Purkinje cell (primary cell): ENCODE measurements at places on chromosomes 3 and 15. TPM values are rescaled to one million over a fixed set of nuclear protein-coding genes. Genes with fewer than 3 reads are reported as not detected.

Gene DISP2
- polyA plus RNA-seq, result 12.3 and 15.7 TPM in 2 replicates

Gene GOLGA8A
- polyA plus RNA-seq, result 32.5 and 35.7 TPM in 2 replicates

Gene SLC12A1
- 3.5 and 6.7 TPM in 2 replicates for polyA plus RNA-seq

Gene SQOR
- 1.1 TPM in 1 of 2 replicates, not detected in the other for polyA plus RNA-seq

Gene TLR9
- not detected in 2 replicates for polyA plus RNA-seq

Gene GUCA1C
- polyA plus RNA-seq, result not detected in 2 replicates

Gene PLA2G4E
- polyA plus RNA-seq, result 0.07 and 0.13 TPM in 2 replicates

Gene ACSBG1
- polyA plus RNA-seq, result 3.7 and 3.8 TPM in 2 replicates

Gene MEIS2
- polyA plus RNA-seq, result 1.1 TPM in 2 replicates

Gene ZNF660
- 2.2 and 2.9 TPM in 2 replicates for polyA plus RNA-seq

Gene TICRR
- polyA plus RNA-seq, result not detected in 2 replicates

Gene P2RY1
- 6.2 and 11.5 TPM in 2 replicates for polyA plus RNA-seq
